ENCODE measurements at places on chromosomes 3 and 15. TPM values are rescaled to one million over a fixed set of nuclear protein-coding genes. Genes with fewer than 3 reads are reported as not detected.
A peak's percentile ranks its signal among the peaks of the same experiment; 100 is the strongest.

- no peak for DNase-seq
These were observed 19.2 kb downstream of the MAP3K13 start for GRCh38 chr3:185382154-185382553.

DNA sequence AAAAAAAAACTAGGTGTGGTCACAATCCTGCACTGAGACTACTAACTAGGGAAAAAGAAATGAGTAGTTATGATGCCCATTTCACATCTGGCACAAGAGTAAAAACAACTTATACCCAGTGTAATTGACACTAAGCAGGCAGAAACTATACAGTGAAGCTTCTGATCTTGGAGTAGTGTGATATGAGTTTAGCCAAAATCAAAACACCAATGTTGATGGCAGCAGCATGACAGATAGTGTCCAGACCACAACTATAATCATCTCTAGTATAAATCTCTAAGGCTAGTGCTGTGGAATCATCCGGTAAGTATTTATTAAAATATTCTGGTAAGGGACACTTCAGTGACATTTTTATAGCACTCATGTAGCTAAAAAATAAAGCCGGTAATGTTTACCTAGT lies 108.5 kb upstream of the EPHA6 start:
- no peak for DNase-seq

DNA sequence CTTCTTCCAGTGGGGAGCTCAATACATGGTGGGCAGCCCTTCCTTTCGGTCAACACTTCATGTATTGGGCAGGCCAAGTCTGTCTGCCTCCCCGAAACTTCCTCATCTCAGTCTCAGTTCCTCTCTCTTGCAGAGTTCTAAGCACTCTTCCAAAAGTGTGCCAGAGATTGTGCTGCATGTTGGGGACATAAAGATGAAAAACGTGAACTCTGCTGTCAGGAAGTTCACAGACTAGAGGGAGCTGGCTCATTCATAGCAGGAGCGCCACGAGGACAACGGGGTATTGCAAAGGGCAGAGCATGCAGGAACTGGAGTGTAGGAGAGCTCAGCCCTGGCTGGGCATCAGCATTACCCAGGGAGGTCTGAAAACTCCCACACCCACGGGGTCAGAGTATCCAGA lies 15.3 kb upstream of the EPHB3 start:
- DNase-seq, result no peak

DNA sequence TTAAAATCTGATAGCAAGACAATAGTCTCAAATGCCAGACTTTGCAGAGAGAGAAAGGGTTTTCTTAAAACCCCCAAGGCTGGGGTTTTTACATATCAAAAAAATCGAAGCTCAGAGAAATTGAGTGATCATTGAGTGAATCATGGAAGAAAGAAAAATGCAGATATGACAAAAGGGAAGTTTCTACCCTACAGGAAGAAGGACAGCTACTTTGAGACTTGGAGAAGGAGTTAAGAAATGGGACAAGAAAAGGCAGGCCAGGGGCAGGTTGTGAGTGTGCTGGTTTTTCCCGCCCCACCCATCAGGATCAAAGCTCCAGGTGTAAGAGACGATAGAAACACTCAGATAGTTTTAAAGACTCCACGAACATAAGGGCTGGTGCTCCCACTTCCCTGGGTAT lies 18.6 kb downstream of the TMEM158 start:
- no peak for DNase-seq

GRCh38 chr3:20836801-20837200 lies 650.8 kb upstream of the SGO1 start:
- DNase-seq, result no peak

GRCh38 chr3:42749753-42750231 lies 23.3 kb downstream of the CCDC13 start:
- no peak for DNase-seq

- no peak for DNase-seq
These were observed 70.6 kb upstream of the CHRNB4 start for GRCh38 chr15:78711638-78712037.

DNA sequence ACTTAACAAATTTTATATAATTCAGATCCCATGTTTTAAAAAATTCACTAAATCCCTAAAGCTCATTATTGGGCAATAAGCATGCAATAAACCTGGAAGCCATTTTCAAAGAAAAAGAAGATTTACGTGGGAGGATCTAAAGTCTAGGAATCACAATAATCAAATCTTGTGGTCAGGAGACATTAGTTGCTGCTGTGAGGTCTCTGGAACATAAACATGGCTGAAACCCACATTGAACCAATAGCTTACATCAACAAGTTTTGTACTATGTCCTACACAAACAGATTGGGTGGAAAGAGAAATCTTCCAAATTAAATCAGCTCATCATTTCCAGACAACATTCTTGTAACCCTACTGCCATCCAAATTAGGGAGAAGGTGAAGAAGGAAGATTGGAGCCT lies 121.9 kb upstream of the EPHA3 start:
- DNase-seq, result no peak

DNA sequence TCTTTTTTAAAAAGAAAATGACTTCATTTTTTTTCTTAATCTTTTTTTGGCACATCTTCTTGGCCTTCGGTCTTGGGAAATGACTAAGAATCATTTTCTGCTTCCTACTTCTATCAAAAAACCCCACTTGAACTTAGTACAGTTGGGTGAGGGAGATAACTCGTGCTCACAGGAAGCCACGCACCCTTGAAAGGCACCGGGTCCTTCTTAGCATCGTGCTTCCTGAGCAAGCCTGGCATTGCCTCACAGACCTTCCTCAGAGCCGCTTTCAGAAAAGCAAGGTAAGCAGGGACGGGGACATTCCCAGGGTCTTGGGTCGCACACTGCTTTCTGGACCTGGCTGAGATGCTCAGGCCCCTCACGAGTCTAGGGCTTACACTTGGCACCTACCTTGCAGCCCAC lies at the start of gene CCR4:
TSS of gene CCR4 (plus strand) at position 235 of the 402 bp plus-strand sequence. CDS start 1,779 bp downstream, outside the sequence.
- no peak for DNase-seq

DNA sequence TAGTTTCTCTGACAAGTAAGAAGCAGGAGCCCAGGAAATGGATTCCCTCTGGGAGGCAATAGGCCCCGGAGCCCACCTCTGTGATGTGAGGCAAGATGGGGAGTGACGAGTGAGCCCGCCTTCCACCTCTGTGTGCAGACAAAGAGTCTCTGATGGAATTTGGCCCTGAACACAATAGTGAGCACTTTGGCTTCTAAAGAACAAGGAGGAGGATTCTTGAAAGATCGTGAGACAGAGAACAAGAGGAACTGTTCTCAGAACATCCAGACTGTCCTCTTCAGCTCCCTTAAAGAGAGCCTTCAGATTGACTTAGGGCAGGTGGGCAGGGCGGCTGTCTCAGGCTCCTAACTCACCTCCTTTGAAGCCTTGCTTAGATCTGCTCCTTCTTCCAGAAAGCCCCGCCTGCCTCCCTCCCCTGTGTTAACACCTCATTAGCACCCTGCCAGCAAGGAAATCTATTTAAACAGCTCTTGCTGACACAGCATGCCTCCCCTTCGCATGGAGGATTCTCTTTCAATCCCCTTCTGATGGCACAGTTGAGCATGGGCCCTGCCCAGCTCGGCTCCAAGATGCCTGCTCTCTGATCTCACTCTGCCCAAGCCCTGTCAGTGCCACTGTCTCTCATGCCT lies 430.3 kb downstream of the NTRK3 start:
- DNase-seq, result no peak

GRCh38 chr3:185807445-185808068 lies 17.3 kb downstream of the IGF2BP2 start:
- DNase-seq, result no peak

DNA sequence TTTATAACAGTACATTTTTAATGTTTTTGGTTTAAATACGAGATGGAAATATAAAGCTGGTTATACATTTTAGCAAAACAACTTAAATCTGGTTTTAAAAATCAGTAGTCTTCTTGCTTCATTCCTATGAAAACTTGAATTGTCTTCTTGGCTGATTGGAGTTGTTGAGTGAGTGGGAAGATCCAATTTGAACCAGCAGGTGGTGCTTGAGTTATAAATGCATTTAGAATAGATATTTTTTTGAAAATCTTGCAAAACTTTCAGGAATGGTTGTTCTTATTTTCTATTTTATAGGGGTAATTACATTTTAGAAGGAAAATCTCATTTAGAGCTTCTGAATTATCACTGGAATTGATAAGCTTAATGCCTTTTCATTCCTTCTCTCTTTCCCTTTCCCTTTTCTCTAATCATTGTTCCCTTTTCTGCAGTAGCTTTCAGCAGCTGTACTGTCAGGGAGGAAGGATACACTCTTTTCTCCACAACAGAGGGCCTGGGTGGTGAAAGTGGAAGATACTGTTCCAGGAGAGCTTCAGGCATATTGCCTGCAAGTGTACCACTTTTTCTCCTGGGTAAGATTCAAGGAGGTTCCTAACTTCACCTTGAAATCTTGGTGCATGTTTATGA lies 335.6 kb downstream of the NLGN1 start:
- DNase-seq, result peak; percentile 4

DNA sequence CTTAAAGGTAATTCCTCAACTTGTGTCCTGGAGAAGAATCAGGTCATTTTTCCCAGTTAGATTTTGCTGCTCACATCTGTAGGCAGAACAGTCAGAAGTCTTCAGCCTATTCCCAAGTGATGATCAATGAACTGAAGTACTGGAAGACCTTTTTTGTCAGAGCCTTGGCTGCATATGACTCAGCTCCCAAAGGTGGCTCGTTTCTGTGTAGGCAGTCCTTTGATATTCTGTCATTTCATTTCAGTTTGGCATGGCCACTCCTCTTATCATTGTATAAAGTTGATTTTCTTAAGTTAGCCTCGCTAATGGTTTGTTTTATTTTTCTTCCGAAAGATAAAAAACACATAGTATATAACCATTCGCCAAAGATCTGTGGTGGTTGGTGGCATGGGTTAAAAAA lies 90.7 kb downstream of the KLHL25 start:
- DNase-seq, result no peak

GRCh38 chr3:138460536-138461205 lies 26.3 kb downstream of the ESYT3 start:
- no peak for DNase-seq

TMCO5A gene
- not detected for polyA plus RNA-seq

CYP8B1 gene
- polyA plus RNA-seq, result not detected

TMED3 gene
- polyA plus RNA-seq, result 148 TPM

ULK3 gene
- 55.3 TPM for polyA plus RNA-seq

ALPK3 gene
- polyA plus RNA-seq, result 0.16 TPM

C3orf85 gene
- polyA plus RNA-seq, result not detected

ALDH1A2 gene
- polyA plus RNA-seq, result not detected

TSEN2 gene
- polyA plus RNA-seq, result 13.0 TPM

RGMA gene
- polyA plus RNA-seq, result 0.76 TPM

RYR3 gene
- 0.08 TPM for polyA plus RNA-seq

CSTA gene
- polyA plus RNA-seq, result not detected

SPTBN5 gene
- polyA plus RNA-seq, result 0.23 TPM

STRIT1 gene
- not detected for polyA plus RNA-seq
